ENCODE measurements at places on chromosomes 3 and 15.
A peak's percentile ranks its signal among the peaks of the same experiment; 100 is the strongest.

GRCh38 chr3:30667280-30667651 is 60.9 kb downstream of the TGFBR2 start:
- DNase-seq, result no peak

DNA sequence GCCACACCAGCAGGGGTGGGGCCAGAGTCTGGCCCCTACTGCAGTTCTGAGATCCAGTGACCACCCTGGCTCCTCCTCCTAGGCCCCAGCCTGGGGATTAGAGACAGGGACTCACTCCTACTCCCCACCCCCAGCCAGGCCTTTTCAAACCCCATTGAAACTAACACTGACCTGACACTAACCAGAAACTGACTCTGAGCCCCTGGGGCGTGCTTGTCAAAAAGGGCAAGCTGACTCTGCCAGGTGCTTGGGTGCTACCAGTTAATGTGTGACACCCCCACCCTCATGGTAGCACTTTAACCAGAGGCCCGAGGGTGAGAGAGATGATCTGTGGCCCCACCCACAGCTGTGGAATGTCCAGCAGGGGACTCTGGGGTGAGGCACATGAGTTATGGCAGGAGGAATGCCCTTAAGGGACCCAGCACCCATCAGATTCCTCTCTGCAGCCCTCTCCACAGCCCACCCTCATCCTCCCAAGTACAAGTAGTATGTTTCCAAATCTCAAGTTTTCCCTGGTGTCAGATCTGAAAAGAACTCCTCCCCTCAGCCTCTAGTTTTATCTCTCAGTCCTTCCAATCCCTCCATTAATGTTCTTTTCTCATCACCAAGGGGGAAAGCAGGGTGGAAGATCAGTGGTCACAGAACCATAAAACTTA is 1.4 kb downstream of the PTH1R start:
- no peak for DNase-seq

GRCh38 chr3:126125341-126125740 is 41.4 kb upstream of the SLC41A3 start:
- peak; percentile 6 for DNase-seq

GRCh38 chr15:29392358-29392757 is 122.7 kb upstream of the NSMCE3 start:
- no peak for DNase-seq

- DNase-seq, result peak; percentile 38
Measured at GRCh38 chr3:147369661-147370123, 36.7 kb downstream of the ZIC4 start.

DNA sequence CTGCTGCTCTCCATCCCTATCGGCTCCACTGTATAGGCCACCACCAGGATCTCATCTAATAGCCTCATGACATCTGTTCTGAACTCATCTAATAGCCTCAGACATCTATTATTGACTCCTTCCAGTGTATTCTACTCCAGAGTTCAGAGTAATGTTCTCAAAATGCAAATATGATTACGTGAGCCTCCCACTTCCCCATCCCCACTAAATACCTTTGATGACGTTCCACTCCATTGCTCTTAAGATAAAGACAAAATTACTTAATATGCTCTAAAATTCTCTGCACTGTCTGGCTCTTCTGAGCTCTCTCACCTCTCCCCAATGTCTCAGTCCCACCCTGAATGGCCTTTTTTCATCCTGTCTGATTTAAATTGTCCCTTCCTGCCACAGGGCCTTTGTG is 94.7 kb downstream of the SAMMSON start:
- no peak for DNase-seq

- no peak for DNase-seq
Measured at GRCh38 chr15:62506217-62506805, 341.2 kb upstream of the C2CD4B start.

- no peak for DNase-seq
Measured at GRCh38 chr3:188759336-188760005, 412.3 kb upstream of the TPRG1 start.

DNA sequence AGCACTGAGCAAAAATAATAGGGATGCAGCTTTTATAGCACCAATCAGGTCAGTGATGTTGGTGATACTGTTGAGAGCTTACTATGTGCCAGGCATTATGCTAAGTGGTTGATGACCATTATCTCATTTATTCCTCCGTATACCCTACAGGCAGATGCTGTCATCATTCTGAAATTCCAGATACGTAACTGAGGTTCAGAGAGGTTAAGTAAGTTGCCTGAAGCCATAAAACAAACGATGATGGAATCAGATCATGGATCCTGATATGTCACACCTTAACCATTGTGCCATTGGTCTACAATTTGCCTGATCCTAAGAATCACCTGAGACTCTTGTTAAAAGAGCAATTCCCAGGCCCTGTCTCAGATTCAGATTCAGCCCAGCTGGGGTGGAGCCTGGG is 49.5 kb downstream of the ST6GAL1 start:
- DNase-seq, result no peak

DNA sequence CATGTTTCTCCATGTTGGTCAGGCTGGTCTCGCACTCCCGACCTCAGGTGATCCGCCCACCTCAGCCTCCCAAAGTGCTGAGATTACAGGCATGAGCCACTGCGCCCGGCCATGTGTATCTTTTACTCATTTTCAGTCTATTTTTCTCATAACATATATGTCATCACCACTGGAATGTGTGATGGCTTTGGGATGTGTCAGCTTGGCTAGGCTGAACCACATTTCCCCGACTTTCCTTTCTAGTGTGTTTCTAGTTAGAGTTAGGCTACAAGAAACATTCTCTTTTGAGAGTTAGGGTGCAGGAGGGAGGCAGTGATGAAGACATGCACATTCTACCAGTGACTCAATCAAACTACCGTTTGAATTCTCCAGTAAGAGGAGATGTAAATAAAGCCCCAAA is 444.9 kb upstream of the THBS1 start:
- DNase-seq, result no peak

- DNase-seq, result peak; percentile 51
Measured at GRCh38 chr3:150384296-150385212, 23.5 kb upstream of the TSC22D2 start.

DNA sequence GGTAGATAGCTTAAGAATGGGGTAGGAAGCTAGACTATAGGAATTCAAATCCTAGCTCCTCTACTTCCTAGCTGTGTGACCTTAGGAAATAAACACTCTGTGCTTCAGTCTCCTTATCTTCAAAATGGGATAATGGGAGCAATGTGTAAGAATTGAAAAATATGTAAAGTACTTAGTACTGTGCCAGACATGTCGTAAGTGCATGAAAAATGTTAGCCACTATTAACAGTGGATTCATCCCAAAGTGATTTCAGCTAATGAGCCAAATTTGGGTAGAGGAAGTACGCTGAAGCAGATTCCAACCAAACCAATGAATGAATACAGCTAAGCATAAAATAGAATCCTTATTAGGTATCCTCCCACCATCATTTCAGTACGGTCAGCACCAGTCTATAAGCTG is 192.1 kb downstream of the RORA start:
- DNase-seq, result no peak

GRCh38 chr3:40852712-40853111 is 328.0 kb downstream of the ZNF621 start:
- DNase-seq, result no peak

DNA sequence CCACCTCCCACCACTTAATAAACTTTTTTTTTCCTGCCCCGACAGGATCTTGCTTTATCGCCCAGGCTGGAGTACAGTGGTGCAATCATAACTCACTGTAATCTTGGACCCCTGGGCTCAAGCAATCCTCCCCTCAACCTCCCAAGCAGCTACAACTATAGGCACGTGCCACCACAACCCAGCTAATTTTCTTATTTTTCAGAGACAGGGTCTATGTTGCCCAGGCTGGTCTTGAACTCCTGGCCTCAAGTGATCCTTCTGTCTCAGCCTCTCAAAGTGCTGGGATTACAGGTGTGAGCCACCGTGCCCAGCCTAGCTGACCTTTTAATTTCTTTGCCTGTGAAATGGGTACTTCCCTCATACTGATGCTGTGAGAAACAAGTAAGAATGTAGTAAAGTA is 3.9 kb upstream of the C15orf40 start:
- DNase-seq, result no peak

DNA sequence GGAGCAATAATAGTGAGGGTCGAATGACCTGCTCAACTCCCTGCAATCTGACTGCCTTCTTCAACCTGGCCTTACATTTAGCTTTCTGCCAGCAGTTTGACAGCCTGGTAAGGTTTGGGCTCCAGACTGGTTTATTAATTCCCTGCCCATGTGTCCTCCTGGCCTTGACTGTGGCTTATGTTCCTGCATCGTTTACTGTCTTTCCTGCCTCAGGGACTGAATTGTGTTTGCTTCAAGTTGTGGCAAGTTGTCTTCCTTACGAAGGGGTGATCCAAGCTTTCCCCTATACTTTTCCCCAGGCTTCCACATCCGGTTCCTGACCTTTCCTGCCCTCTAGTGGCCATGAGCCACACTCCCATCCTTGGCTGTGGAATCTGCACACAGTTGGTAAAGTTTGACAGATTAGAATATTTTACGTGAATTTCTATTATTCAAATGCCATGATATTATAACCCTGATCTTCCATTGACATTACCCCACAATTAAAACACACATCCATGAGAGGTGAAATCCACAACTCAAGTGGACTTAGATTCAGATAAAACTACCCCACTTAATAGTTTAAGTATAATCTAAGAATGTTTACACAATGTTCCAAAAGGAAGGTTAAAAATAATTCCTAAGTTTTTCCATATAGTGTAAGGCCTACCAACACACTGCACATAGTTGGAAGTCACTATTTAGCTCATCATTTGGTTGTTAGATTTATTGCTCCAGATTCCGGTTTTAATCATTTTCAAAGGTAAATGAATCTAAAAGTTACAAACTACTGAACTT is 95.7 kb downstream of the NEDD4 start:
- DNase-seq, result peak; percentile 67

DNA sequence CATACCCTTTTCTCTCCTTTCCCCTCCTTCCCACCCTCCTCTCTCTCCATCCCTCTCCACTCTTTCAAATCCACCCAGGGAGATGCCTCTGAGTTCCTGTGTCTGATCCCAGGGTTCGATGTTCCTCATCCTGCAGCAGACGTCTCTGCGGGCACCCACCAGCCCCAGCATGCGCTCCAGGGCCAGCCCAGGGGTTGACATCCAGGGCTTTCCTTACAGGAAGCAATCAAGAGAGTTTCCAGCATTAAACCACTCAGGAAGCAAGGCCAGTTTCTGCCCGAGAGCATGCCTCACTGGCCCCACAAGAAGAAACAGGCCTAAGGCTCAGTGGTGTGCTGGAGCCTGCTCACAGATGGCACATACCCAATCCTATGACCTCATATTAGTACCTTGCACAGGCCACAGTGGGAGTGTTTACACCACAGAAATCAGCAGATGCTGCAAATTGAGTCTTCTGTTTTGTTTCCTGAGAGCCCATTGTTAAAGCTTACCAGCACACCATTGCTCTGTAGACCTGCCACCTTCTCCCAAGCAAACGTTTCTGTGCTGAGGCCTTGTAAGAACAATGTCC is 13.2 kb downstream of the SLC6A1 start:
- DNase-seq, result no peak

GRCh38 chr3:4547799-4548198 is 54.7 kb downstream of the ITPR1 start:
- no peak for DNase-seq

DNA sequence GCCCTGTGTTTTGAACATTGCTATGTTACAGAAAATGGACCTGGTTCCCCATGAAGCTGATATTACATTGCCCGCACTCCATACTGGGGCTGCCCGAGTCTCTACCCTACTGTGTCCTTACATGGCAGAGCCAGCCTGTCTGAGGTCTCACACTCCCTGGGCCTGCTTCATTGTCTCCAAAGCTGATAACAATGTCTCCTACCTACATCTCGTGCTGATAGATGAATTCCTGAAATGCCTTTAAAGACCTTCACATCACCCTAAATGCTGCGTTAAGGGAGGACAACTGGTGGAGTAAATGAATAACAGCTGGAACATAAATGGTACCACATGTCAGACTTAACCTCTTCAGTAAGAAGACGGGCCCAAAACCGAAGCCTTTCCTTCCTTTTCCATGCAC is 62.9 kb upstream of the PTX3 start:
- DNase-seq, result no peak

- DNase-seq, result no peak
Measured at GRCh38 chr3:51354731-51355615, 30.1 kb upstream of the MANF start.

DNA sequence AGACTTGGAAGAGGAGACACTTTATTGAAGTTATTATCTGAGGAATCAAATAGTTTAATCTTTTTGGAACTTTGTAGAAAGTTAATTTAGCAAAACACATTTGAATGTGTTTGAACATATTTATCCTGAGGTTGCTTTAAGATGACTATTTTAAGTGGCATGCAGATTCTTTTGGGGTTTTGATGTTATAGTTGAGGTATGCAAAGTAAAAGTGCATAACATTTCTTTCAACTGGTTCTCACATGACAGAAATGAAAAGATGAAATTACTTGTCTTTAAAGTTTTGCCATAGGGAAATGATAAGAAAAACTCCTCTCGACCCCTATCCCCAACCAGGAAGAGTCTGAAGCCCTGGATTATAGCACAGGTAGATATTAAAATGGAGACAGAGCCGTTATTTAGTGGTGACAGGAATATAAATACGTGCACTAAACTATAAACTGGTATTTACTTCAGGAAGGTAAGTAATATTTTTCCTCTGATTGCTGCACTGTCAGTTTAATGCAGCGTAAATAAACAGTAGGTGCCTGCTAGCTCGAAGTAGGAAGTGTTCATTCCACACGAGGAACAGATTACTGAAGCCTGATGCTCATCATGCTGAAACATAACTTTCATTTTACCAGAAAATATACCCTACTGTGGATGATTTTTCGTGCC is 15.1 kb upstream of the SATB1 start:
- DNase-seq, result no peak

GRCh38 chr3:55721716-55722484 is 234.8 kb upstream of the WNT5A start:
- DNase-seq, result peak; percentile 43

GRCh38 chr3:152419748-152420147 is 151.0 kb downstream of the MBNL1 start:
- DNase-seq, result no peak

DNA sequence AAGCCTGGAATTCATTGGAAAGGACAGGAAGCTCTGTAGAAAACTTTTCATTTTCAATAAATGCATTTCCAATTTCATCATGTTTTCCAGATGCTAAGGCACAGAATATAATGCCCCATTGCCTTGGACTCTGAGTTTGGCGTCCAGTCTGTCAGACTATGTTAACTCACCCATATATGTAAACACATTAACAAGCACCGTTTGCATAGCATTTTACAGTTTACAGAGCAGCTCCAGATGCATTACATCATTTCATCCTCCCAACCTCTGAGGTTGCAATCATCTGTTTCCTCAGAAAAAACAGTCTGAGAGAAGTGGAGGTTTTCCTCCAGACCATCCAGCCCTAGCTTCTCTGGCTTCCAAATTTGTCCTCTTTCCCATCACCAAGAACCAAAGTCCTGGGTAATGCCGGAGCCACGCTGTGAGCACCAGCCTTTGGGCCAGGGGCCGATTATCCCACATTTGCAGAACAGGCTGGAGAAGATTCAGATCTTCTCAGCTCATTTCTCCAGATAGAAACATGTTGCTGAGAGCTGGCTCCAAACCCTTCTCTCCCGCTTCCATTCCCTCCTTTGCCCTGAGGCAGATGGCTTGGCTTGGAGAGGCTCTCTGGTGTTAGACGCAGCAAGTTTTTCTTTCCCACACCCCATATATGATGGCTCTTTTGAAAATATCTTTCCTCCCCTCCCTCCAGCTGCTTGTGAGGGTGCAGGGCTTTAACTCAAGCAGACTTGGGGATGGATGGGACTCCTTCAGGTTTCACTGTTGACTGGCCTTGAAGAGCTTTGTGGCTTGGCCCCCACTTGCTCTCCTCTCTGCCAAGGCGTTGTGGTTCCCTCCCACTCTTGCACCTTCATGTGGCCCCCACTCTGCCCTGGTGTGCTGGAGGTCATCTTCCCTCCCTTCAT is 26.0 kb downstream of the CYP19A1 start:
- DNase-seq, result no peak
